Omental fat pad (tissue), 4 donors: ENCODE measurements at places on chromosomes 4 and X.

DNA sequence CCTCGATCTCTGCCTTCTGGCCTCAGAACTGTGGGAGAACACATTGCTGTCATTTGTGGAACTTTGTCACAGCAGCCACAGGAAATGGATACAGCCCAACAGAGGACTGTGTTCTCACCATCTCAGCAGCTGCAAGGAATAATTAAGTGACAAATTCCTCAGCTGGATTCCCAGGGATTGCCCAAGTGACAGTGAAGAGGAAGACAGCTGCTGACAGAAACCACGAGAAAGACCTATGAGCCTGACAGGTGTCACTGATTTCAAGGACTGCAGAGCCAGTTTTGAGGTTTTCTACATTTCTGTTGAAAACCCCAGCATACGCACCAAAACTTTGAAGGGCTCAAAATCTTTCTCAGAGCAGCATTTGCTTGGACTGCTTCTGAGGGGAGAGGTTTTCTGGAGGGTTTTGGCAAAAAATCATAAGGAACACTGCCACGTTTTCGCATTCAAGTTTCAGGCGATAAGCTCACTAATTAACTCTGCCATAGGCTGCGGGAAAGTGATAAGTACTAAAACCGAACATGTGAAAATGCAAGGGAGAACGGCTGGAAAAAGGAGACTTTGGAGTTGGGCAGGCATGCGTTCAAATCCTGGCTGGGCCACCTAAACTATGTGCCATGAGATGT is 88.8 kb downstream of the DRD5 start:
- DNase-seq, result no peak

DNA sequence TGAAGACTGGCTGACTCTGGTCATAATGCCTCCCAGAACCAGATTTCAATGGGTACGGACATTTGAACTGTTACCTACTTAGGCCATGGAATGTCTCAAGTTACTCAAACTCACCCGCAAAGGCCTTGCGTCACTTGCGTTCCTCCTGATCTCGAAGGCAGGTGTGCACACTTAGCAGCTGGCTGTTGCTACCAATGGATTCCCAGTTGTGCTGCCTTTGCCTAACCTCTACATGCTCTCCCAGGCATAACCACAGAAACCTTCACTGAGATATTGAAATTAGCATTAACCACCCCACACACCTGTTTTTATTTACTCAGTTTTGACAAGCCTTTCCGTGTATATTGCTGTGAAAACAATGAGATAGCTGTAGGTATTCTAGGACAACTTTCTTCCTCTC is 2.8 kb downstream of the ERVMER34-1 start:
- DNase-seq, result no peak

- no peak for DNase-seq
Observed at GRCh38 chrX:63270873-63271272, 80.3 kb downstream of the SPIN4 start.

- DNase-seq, result no peak
Observed at GRCh38 chr4:60463857-60464502, 736.1 kb upstream of the ADGRL3 start.

GRCh38 chr4:3668825-3669552 is 97.2 kb upstream of the ADRA2C start:
- no peak for DNase-seq

- DNase-seq, result peak; percentile 26
Observed at GRCh38 chr4:151015459-151016347, 619 bp upstream of the LRBA start.

DNA sequence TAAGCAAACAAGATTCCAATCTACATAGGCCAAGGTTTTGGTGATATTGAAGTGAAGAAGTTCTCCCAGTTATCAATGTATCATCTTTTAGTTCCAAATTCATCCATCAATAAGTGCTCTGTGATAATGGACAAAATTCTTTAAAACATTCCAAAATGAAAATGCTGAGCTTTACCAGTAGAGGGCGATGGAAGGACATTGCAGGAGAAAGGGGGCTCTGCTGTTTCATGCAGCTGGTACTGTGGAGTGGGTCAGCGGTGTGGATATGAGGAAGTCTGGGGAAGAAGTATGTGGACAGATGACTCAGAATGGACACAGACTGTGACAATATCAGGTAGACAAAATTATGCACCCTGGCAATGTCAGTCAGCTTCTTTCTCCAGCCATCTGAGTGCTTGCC is 46.6 kb upstream of the HS6ST2 start:
- DNase-seq, result no peak

- DNase-seq, result no peak
Observed at GRCh38 chr4:73193659-73194058, 64.9 kb downstream of the ANKRD17 start.

DNA sequence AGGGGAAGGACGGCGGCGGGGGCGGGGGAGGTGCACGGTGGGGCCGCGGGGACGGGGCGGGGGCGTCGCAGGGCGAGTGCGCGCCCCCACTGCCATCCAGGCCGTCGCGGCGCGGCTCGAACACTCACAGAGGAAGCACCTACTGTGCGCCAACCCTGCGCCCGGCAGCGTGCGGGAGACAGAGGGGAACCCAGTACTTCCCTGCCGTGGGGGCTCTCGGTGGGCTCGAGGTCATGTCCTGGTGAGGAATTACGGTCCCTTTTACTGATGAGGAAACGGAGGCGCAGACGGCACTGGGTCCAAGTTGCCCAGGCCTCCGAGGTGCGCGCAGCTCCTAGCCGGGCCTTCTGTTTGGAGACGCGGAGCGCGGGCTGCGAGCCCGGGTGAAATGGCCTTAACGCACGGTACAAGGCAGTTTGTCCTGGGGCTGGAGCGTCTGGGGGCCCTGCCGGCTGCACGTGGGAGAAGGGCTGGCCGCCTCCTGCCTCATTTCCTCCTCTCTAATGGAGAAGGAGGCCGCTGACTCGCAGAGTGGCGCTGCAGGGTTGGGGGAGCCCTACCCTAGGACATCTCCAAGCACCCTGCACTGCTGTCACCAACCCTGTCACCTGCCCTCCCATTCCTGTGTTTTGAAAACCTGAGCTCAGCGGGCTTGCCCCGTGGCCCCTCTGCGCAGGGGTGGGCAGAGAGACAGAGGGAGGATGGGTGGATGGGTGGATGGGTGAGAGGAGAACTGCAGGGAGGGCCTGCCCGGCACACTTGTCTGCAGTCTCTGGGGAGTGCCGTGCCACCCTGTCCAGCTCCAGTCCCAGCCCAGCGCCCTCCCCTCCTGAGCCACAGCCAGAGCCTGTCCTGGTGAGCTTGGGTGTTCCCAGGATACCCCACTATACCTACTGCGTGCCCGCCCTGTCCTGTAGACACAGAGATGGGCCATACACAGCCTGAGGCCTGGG is 106.0 kb downstream of the ADRA2C start:
- DNase-seq, result no peak

DNA sequence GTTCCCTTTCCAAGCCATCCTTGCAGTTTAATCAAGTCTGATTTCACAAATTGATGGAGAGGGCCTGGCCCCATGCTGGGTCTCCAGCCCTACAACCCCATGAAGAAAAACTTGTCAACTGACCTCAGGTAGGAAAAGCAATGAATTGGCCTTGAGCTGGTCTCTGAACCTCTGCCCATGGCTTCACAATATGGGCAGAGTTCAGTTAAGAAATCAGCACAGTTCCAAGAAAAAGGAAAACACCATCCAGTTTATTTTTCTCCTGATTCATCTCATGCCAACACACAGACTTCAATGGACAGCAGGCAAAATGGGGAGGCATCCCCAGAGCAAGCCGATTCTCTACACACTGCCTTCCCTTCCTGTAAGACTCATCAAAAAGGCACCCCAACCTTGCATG is 3.3 kb downstream of the RIPPLY1 start:
- DNase-seq, result no peak

DNA sequence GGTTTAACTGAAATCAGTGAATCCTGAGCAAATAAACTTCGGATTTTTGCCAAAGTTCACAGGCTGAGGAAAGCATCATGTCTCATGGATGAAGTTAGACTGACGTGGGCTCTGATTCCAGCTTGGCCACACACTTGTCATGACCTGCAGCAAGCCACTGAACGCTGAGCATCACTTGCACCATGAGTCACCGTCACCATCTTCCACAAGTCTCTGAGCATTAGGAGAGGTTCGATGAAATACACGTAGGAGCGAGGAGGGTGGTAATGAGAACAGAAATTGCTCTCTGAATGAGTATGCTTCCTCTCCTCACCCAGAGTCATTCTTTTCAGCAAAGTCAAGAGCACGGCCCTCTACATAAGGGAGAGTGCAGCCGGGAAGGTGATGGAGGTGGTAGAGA is 3.8 kb upstream of the TRIML2 start:
- DNase-seq, result no peak
